ENCODE measurements at places on chromosomes 1 and 21.

DNA sequence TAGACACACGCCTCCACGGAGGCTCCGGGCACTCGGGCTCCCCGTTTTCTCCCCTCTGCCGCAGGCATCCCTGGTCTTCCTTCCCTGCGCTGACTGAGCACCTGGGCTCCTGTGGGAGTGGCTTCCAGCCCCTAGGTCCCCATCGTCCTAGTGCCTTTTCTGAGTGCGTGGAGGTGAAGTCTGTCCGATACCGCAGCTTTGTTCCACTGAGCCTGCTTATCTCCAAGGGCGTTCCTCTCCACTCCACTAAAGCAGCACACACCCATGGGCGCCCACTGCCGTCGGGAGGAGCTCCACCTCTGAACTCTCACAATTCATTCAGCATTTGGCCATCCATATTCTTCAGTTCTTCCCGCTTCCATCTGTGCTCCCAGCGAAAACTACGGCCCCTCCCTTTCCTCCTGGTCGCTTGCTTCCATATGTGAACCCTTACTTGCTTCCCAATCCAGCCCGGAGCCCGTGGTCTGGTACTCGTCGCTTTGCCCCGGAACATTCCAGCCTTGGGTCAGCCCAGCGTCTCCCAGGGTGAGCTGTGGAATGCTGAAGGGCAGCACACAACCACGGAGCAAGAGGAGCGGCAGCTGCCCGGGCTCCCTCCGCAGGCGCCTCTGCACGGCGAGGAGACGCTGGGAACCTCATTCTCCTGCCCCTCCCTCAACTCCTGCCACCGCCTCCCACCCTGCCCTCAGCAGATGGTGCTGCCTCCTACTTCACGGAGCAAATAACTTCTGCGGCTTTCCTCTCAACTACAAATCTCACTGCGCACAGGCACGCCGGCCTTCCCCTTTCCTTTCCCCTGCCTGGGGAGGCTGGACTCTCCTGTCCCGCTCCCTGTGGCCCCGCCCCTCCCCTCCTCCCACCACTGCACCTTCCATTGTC is 27.5 kb downstream of the ATP8B2 start:
- DNase-seq, result peak; percentile 60

DNA sequence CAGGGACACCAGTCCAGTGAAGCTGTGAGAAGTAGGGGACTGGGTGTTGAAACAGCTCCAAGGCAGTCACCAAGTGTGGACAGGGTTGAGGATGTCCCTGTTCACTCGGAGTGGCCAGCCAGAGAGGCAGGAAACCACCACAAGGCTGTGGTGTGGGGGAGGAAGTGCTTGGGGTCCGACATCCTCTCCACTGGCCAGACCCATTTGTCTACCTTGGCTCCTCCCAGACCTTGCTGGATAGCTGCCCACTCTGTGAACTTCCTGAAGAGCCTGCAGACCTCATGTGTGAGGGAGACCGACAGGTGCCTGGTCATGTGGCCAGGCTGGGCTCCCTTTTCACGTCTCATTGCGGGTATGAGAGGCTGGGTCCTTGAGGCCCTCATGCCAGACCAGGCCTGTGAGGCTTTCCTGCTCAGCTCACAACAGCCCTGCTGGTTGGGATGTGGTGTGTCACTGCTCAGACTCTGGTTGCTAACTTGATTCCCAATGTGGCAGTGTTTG is 21.8 kb downstream of the CYP4B1 start:
- no peak for DNase-seq

- DNase-seq, result no peak
These were observed 10.9 kb downstream of the WNT4 start for GRCh38 chr1:22131875-22132486.

- DNase-seq, result no peak
These were observed 1382.2 kb upstream of the B3GALT2 start for GRCh38 chr1:194568610-194569009.

DNA sequence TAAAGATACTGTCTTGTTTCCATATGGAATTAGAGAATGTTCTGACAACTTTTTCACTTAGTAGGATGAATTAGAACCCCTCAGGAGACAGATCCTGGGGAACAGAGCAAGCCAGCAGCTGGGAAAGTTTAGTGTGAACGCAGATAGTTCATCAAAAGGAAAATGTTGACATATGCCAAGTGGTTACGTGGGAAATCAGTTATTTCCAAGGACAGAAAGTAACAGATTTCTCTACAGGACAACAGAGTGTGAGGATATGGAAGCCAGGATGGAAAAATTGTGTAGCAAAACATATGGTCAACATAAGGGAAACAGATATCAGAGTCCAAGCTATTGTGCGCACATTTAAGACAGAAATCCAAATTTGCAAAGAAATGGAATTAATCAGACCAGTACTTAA is 419.5 kb downstream of the LRRIQ3 start:
- DNase-seq, result no peak

DNA sequence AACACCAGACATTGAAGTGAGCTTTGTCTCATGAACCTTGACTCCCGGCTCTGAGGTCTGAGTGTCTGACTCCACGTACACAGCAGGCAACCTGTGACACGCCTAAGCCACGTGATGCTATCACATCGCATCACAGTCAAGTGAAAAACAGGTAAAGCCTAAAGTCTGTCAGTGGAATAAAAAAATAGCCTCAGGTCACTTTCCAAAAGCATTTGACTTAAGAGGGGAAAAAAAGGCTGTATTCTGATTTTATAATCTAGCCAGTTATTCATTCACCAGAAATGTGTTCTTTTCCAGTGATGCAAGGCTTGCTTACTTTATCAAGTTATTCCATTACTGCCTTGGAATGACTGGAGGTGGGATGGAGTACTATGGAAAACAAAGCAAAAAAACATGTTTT is 163.2 kb upstream of the HMCN1 start:
- DNase-seq, result no peak

DNA sequence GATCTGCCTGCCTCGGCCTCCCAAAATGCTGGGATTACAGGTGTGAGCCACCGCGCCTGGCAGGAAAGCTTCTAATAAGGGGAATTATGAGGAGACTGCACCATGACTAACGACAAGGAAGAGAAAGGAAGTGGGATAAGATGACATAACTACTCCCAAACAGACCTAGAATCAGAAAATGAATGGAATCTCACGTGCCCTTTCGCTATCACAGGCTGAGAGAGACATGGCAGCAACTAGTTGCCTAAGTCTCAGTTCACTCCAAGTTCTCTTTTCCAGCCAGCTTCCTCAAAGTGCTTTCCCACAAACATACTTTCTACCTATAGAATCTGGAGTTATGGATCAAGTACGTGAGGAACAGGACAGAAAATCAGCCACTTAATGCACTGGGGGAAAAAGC is 2.0 kb downstream of the PI4KB start:
- peak; percentile 23 for DNase-seq

GRCh38 chr21:45002381-45003204 is 62.8 kb downstream of the SLX9 start:
- DNase-seq, result no peak

DNA sequence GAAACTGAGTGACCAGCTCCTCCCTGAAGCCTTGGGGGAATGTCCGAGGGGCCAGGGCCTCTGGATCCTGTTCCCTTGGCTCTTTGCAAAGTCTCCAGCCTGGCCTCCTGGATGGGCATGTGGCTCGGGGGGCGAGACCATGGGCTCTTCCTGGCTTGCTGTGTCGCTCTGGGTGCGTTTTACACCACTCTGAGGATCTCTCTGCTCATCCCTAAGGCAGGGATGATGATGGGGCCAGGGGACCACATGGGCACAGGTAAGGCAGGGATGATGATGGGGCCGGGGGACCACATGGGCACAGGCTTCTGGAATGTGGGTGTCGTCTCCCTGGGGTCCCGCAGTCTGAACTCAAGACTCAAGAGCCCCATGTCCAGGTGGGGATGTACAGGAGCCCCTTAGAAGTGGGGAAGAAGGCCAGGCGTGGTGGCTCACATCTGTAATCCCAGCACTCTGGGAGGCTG is 17.7 kb downstream of the TP73 start:
- DNase-seq, result no peak

- peak; percentile 53 for DNase-seq
These were observed 1.4 kb upstream of the C1QC start for GRCh38 chr1:22641906-22642636.

DNA sequence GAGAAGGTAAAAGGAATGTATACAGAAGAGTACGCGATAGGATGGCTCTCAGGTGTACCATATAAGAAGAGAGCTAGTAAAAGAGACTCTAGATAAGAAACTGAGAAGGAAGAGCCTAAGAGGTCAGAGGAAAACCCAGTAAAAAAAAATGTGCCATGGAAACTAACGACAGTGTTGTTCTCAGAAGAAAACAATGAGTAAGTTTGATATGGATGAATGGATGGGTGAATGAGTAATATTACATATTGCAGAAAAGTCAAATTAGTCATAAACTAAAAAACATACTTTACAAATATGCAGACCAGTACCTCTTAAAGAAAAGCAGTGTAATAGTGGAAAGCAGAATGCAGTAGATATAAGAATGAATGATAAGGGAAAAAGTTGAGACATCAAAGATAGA is 316.2 kb downstream of the HMCN1 start:
- DNase-seq, result peak; percentile 69

- DNase-seq, result no peak
These were observed 12.7 kb upstream of the CD101 start for GRCh38 chr1:116988908-116989307.

GRCh38 chr1:160095382-160096105 is 2.9 kb downstream of the IGSF8 start:
- DNase-seq, result no peak

- no peak for DNase-seq
These were observed 5.7 kb downstream of the C1orf210 start for GRCh38 chr1:43279666-43280065.

GRCh38 chr1:151199873-151200581 is 1.7 kb downstream of the PIP5K1A start:
- DNase-seq, result peak; percentile 92

DNA sequence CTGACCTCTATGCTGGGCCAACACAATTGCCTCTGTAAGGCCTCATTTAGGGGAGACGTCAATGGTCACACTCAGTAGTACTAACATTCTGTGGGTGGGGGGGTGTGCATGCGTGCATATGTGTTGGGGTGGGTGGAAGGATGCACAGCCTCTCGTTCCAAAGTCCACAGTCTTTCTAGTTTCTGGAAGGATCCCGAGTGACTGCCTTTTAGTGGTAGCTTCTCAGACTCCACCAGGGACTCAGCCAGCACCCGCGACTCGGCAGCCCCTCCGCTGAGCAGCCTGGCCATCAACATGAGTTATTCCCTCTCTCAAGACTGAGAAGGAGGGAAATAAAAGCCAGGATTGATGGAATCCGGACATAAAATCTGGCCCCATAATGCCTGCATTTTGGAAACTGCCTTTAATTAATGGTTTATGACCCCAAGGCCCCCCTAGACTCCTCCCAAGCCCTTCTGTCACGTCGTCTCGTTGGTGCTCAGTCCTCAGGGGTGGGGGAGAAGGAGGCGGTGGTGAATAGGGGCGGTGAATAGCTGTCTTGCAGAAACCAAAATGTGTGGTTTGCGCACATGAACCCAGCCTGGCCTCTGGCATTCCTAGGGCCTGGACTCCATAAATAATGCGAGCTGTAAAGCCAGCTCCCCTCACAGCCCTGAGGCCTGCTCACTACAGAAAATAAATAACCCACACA is 65.1 kb upstream of the TMEM51 start:
- DNase-seq, result no peak

All from fibroblast of pulmonary artery (primary cell).